Neural crest cell (in vitro differentiated cells): ENCODE measurements at places on chromosomes 2 and 18. TPM values are rescaled to one million over a fixed set of nuclear protein-coding genes. Genes with fewer than 3 reads are reported as not detected.

GRCh38 chr2:137138263-137138662 is 372.9 kb downstream of the THSD7B start:
- H3K4me1 ChIP-seq = peaks cover 4% of the 10 kb centered on the region
- no peaks in the 10 kb centered on the region for H3K36me3 ChIP-seq
- H3K27me3 ChIP-seq = peaks cover 14% of the 10 kb centered on the region
- H3K27ac ChIP-seq = no peak overlapping the region

DNA sequence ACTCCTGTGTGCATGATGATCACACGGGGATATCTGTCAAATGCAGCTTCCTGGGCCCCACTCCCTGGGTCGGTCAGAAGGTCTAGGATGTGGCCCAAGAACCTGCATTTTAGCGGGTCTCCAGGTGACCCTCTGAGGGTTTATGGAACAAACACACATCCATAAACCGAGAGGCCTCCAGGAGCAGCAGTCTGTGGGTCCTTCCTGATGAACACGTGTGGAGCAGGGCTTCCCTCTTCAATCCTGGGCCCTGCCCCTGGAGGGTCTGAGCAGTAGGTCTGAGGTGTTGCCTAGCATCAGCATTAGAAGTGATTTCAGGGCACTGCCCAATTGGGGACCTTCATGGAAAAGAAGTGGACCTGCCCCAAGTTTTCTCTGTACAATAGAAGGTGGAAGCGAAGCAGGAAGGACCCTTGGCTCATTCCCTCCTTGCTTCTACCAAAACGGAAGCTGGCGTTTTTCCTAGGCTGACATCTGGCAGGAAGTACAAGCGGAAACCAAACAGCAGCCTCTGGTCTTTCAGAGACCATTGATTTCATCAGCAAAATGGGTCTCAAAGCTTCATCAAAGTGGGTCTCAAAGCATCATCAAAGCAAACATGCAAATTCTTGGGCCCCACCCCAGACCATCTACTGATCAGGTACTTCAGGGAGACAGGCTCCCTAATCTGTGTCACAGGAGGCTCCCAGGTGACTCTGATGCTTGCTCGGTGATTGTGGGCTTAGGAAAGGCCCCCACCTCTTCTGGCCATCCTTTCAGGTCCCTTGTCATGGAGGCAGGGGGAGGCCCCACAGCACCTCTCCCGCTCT is 30.7 kb downstream of the INO80C start:
- H3K4me3 ChIP-seq = no peak overlapping the region
- H3K4me1 ChIP-seq = no peaks in the 10 kb centered on the region
- H3K27ac ChIP-seq = no peak overlapping the region
- no peak for DNase-seq
- H3K36me3 ChIP-seq = peaks cover 17% of the 10 kb centered on the region

DNA sequence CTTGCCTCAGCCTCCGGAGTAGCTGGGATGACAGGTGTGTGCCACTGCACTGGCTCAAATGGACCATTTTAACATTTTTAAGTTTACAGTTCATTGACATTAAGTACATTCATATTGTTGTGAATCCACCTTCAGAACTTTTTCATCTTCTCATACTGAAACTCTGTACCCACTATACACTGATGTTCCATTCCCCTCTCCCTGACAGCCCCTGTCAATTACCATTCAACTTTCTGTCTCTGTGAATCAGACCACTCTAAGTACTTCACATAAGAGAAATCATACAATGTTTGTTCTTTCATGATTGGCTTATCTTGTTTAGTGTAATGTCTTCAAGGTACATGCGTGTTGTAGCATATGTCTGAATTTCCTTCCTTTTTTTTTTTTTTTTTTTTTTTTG is 1.9 kb upstream of the KIAA2012 start:
- H3K27me3 ChIP-seq = no peaks in the 10 kb centered on the region
- DNase-seq = no peak
- H3K27ac ChIP-seq = no peak overlapping the region
- no peaks in the 10 kb centered on the region for H3K36me3 ChIP-seq

DNA sequence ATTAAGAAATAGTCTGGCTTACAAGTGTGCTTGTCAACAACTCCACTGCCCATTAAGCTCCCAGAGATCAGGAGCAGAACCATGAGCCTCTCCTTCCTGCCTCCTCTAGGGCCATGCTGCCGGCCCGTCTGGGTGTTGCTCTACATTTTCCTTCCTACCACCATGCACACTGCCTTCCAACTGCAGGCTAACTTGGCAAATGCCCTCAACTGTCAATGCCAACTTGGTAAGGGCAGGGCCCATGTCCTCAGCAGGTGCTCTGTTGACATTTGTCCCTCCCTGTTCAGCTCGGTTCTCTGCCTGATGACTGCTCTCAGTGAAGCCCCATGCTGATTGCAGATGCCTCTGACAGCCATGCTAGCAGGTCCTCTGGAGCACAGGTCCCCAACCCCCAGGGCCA is 345.2 kb downstream of the ALK start:
- DNase-seq = no peak
- no peaks in the 10 kb centered on the region for H3K27me3 ChIP-seq
- H3K4me3 ChIP-seq = no peak overlapping the region
- no peak overlapping the region for H3K27ac ChIP-seq

- H3K36me3 ChIP-seq = no peaks in the 10 kb centered on the region
- no peak for DNase-seq
- H3K4me1 ChIP-seq = peaks cover 2% of the 10 kb centered on the region
- H3K27me3 ChIP-seq = peaks cover 11% of the 10 kb centered on the region
- H3K27ac ChIP-seq = no peak overlapping the region
Observed at GRCh38 chr18:9701609-9702349, 6.3 kb upstream of the RAB31 start.

GRCh38 chr18:5150894-5151293 is 46.2 kb downstream of the AKAIN1 start:
- no peak overlapping the region for H3K4me3 ChIP-seq
- no peaks in the 10 kb centered on the region for H3K4me1 ChIP-seq
- no peak for DNase-seq
- no peaks in the 10 kb centered on the region for H3K36me3 ChIP-seq
- no peak overlapping the region for H3K27ac ChIP-seq
- H3K27me3 ChIP-seq = peaks cover 7% of the 10 kb centered on the region

DNA sequence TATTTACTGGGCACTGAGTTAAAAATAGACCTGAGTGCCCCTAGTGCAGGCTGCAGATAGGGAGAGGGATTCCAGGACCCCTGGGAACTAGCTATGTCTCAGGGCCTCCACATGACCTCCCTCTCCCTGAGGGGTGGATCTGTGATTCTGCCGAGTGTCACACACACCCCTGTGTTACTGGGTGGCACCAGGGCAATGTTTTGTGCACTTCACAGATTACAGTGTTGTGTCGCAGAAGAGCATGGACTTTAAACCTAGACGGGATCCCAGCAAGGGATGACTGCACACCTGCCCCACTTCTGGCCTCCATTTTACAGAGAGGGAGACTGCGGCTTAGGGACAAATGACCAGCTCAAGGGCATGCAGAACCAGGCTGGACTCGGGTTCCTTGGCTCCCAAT is 65.6 kb downstream of the ZFP36L2 start:
- H3K36me3 ChIP-seq = no peaks in the 10 kb centered on the region
- H3K27ac ChIP-seq = no peak overlapping the region
- no peak for DNase-seq
- no peaks in the 10 kb centered on the region for H3K27me3 ChIP-seq
- peaks cover 30% of the 10 kb centered on the region for H3K4me1 ChIP-seq

The LRRC30 gene
- total RNA-seq = not detected in 2 replicates

The C2orf72 gene
- 3.0 and 3.3 TPM in 2 replicates for total RNA-seq

The ANKRD36B gene
- 33.5 and 34.2 TPM in 2 replicates for total RNA-seq

The ZSWIM2 gene
- total RNA-seq = not detected in 2 replicates

The ASB18 gene
- total RNA-seq = not detected in 2 replicates

The LYPD6 gene
- 7.1 and 7.3 TPM in 2 replicates for total RNA-seq

The CFLAR gene
- total RNA-seq = 14.4 and 16.7 TPM in 2 replicates
